Endothelial cell of umbilical vein (primary cell): ENCODE measurements at places on chromosomes 6 and 20. TPM values are rescaled to one million over a fixed set of nuclear protein-coding genes. Genes with fewer than 3 reads are reported as not detected.

DNA sequence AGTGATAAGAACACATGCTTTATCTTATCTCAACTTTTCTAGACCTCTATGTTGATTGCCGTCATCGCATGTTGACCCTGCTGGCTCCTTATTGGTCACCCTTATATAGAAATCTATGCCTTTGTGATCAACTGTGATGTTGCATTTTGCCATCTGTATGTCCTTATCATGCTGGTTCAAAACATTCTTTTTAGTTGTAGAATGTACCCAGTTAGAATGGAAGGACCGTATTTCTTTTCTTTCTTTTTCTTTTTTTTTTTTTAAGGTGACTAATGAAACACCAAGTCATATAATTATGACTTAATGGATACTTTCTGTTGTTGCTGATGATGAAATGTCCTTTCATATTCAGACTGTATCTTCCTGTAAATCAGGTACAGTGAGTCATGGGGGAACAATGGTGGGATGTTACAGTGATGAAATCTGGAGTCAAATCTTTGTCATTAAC is 145.9 kb upstream of the CITED2 start:
- no peak for DNase-seq

DNA sequence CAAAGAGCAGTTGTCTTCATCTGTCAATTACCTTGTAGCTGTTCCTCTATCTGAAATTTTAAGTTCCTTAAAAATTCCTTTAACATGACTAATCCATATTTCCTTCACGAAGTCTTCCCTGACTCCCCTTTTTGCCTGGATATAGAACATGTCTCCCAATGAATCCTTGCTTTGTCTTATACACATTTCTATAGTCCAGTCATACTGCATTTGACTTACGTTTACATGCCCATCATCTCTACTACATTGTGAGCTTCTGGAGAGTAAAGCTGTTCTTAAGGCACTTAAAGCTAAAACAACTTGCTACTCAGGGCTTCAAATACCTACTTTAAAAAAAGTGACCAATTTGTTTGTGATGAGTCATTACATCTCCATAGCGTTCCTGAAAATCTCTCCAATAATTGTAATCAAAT is 4.9 kb downstream of the REV3L start:
- peak; percentile 65 for DNase-seq

DNA sequence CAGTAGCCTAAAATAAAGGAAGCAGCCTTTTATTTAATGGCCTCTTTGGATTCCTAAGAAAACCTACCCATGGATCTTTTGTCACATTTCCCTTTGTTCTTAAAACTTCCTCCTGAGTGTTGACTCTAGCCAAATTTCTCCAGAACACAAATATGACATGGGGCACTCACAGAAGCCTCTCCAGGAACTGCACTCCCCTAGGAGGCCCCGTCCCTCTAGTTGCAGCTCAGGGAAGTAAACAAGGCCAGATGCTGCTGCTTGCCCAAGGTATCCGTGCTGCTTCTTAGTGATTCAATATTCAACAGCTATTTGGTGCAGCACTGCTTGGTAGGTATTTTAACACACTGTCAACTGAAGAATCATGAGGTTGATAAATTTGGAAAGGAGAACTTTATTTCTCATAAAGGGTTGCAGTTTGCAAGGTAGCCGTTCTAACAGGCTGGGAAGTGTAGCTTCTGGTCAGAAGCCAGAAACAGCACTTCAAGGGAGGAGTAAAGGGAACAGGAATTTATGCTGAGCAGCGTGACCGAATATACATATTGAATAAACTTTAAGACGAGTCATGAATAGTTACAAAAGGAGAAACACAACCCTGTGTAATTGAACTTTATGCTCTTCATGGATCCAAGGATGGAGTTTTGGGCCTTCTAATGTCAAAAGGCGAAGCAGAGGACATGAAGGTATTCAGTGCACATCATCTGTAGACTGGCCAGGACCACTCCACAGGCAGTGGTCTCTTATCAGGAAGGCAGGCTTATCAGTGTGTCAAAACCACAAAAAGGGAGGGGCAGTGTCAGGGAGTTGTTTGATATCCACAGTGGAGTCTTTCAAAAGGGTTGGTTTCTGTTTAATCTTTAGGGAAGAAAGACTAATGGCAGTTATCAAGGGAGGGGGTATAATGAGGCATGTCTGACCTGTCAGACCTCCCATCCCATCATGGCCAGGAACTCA is 63.3 kb downstream of the CD24 start:
- no peak for DNase-seq

GRCh38 chr6:108738684-108739416 is 109.4 kb upstream of the ARMC2 start:
- DNase-seq: peak; percentile 35

GRCh38 chr6:162626869-162627268 is 100.7 kb downstream of the PRKN start:
- no peak for DNase-seq

DNA sequence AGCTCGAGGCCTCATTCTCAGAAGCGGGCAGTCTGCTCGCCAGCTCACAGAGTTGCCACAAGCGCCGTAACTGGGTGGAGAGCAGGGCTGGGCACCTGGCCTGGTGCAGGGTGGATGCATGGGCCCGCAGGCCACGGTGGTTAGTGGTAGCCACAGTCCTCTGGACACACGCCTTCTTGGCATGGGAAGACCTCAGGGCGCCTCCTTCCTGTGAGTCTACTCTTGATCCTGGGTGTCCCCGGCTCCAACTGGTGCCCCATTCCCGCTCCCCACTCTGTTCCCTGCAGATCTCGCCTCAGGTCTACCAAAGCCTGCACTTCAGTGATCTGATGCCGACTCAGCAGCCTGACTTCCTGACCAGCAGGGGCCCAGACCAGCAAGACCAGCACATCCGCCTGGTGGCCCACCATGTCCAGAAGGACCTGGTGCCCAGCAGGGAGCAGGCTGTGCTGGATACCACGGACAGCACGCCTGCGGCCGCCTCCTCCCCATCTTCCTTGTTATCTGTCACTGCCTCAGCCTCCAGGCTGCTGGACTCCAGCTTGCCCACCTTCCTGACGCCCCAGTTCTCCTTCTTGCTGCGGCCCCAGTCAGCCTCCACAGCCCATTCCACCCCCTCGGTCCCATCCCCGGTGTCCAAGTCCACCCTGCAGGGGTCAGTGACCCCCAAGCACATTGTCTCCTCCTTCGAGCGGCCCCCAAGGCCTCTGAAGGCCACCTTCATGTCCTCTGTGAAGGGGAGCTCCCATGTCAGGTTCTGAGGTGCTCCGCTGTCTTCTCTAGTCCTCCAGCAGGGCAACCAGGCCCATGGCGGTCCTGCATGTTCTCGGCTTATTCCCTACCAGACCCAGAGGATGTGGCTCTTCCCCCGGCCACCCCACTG is 43.1 kb downstream of the SUN5 start:
- no peak for DNase-seq

GRCh38 chr20:10381477-10381876 is 52.5 kb downstream of the MKKS start:
- peak; percentile 31 for DNase-seq

DNA sequence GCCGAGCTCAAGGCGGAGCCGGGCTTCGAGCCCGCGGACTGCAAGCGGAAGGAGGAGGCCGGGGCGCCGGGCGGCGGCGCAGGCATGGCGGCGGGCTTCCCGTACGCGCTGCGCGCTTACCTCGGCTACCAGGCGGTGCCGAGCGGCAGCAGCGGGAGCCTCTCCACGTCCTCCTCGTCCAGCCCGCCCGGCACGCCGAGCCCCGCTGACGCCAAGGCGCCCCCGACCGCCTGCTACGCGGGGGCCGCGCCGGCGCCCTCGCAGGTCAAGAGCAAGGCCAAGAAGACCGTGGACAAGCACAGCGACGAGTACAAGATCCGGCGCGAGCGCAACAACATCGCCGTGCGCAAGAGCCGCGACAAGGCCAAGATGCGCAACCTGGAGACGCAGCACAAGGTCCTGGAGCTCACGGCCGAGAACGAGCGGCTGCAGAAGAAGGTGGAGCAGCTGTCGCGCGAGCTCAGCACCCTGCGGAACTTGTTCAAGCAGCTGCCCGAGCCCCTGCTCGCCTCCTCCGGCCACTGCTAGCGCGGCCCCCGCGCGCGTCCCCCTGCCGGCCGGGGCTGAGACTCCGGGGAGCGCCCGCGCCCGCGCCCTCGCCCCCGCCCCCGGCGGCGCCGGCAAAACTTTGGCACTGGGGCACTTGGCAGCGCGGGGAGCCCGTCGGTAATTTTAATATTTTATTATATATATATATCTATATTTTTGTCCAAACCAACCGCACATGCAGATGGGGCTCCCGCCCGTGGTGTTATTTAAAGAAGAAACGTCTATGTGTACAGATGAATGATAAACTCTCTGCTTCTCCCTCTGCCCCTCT is 1.1 kb downstream of the CEBPB start:
- DNase-seq: peak; percentile 68

- peak; percentile 31 for DNase-seq
Observed at GRCh38 chr6:157821342-157822033, 1.6 kb upstream of the SNX9 start.

DNA sequence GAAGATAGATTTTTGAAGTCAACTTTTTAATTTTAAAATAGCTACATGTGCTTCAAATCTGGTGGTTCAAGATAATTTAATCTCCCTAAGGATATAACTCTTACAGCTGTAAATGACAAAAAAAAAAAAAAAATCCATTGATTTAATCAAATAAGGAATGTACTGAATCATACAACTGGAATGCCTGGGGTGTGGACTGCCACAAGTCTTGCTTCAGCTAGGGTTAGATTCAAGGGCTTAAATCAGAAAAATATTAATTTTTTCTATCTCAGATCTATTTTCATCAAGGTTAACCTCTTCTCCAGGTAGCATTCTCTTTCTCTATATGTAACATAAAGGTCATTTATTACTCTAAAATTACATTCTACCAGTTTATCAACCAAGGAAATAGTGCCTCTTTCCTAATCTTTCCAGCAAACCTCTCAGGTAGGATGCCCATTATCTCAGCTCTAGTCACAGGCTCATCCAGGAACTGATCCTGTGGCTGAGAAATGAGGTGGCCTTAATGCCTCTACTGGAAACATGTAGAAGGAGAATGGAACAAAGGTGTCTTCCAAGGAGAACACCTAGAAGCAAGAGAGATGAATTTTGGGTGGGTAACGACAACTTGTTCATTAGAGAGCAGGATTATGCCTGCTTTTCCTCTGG is 466.9 kb downstream of the CBLN4 start:
- no peak for DNase-seq

GRCh38 chr20:50189681-50190250 is 864 bp upstream of the CEBPB start:
- DNase-seq: no peak

DNA sequence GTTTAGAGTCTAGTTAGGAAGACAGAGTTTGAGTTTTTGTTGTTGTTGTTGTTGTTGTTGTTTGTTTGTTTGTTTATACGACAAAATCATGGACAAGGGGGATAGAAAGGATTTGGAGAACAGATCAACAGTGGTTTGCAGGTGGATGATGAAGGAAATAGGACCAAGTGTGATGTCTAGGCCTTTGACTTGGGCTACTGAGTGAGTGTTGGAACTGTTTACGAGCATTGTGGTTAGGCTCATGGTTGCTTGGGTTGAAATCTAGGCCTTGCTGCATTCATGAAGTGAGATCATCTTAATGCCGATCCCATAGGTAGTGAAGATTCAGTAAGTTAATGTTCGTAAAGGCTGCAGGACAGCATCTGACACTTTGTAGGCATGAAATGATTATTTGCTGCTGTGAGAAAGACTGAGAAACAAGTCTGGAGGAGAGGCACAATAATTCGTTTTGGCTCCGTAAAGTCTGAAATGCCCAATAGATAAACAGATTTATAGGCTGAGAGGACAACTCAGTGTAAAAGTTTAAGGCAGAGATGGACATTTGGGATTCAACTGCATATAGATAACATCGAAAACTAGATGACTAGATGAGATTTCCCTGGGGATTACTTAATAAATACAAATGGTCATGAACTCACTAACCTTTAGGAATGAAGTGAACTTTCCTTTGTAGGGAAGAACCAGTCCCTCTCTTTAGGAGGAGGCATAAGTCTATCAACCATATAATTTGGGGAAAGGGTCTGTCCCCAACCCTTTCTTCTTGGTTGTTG is 70.0 kb downstream of the HDDC2 start:
- no peak for DNase-seq

- no peak for DNase-seq
Observed at GRCh38 chr6:148470156-148470555, 127.5 kb downstream of the SASH1 start.

- DNase-seq: no peak
Observed at GRCh38 chr6:132096245-132096644, 145.1 kb upstream of the CCN2 start.

DNA sequence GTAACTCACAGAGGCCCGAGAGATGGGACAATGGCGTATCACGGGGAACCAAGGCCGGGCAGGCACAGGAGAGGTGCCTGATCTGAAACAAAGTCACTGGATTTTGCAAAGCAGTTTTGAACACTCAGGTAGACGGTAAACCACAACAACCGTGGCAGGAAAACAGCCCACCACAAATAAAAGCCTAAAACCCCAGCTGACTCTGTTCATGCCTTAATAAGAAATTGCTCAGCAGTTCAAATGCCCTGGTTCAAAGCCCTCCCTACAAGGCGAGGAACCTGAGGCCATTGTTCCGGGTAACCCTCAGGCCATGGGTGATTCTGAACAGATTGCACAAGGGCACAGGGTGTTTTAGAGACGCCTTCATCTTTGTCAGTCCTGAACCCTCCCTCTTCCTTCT is 114.2 kb downstream of the MAP3K7 start:
- DNase-seq: no peak

DNA sequence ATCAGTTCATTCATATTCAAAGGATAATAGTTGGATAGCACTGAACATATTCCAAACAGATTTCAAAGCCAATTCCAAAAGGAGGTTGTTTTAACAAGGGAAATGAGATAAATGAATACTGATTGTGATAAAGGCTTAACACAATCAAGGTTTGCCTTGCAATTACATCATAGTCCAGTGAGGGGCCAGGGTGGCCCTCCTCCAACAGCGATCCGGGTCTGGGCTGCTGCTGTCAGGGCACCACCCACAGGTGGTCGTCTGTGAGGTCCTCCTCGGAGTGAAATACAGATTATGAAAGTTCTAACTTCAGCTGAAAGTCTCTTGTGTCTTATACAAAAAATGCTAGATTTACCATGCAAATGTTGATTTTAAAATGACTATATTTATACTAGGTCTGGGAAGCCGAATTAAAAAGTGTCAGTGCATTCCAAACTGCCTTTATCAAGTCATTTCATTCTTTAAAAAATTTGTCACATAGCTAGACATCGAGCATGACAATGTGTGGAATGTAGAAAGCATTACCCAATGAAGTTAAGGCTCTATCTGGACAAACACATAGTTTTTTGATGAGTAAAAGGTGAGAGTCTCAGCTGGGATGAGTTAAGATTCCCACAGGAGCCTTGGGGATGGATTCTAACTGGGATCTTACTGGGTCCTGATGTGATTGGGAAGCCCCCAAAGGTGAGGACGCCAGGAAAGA is 65.9 kb upstream of the SLC22A23 start:
- no peak for DNase-seq

GRCh38 chr6:49978332-49979226 is 9.2 kb upstream of the DEFB113 start:
- DNase-seq: no peak

The POU5F1 gene
- not detected in 2 replicates for total RNA-seq

The ATF6B gene
- 102 and 106 TPM in 2 replicates for total RNA-seq

The ZKSCAN8 gene
- total RNA-seq: 19.7 and 21.2 TPM in 2 replicates

The FARS2 gene
- 19.6 and 20.5 TPM in 2 replicates for total RNA-seq

The MCCD1 gene
- total RNA-seq: not detected in 2 replicates

The TNF gene
- not detected in 2 replicates for total RNA-seq

The TRIM10 gene
- total RNA-seq: not detected in 2 replicates

The FAXC gene
- total RNA-seq: 3.6 and 8.4 TPM in 2 replicates

The MEP1A gene
- not detected in 2 replicates for total RNA-seq

The TAP2 gene
- total RNA-seq: 49.7 and 57.8 TPM in 2 replicates
